Neural progenitor cell (in vitro differentiated cells): ENCODE measurements at places on chromosomes 6 and 20. TPM values are rescaled to one million over a fixed set of nuclear protein-coding genes. Genes with fewer than 3 reads are reported as not detected.

The TDRD6 gene
- 0.09 and 0.15 TPM in 2 replicates for total RNA-seq

The CD24 gene
- total RNA-seq: 330 and 448 TPM in 2 replicates

The CHRNA4 gene
- 0.68 TPM in 1 of 2 replicates, not detected in the other for total RNA-seq

The FAM83C gene
- total RNA-seq: not detected in 2 replicates

The MUC21 gene
- total RNA-seq: not detected in 2 replicates

The MYCT1 gene
- total RNA-seq: not detected in 2 replicates

The RIOK1 gene
- 17.3 and 21.5 TPM in 2 replicates for total RNA-seq

The SLC22A16 gene
- total RNA-seq: not detected in 2 replicates

The PLAGL1 gene
- 5.1 and 5.6 TPM in 2 replicates for total RNA-seq

The FAXC gene
- 13.5 and 23.0 TPM in 2 replicates for total RNA-seq

The REM1 gene
- total RNA-seq: not detected in 2 replicates

The POU3F2 gene
- total RNA-seq: 8.8 and 12.2 TPM in 2 replicates

The TINAG gene
- total RNA-seq: not detected in 2 replicates

The ADGRF1 gene
- total RNA-seq: not detected in 2 replicates

The RSPH9 gene
- total RNA-seq: 0.47 and 1.4 TPM in 2 replicates

The LAMA4 gene
- 0.50 and 0.56 TPM in 2 replicates for total RNA-seq

The RWDD1 gene
- 28.0 and 43.2 TPM in 2 replicates for total RNA-seq

The RIPOR3 gene
- total RNA-seq: 1.2 and 3.7 TPM in 2 replicates

The BNIP5 gene
- not detected in 2 replicates for total RNA-seq

The TUBB2A gene
- total RNA-seq: 57.9 and 117 TPM in 2 replicates

The RSPO4 gene
- total RNA-seq: 0.26 and 1.0 TPM in 2 replicates

The ZSCAN23 gene
- total RNA-seq: 20.4 and 21.3 TPM in 2 replicates

The GMPR gene
- total RNA-seq: not detected in 2 replicates

The FAM184A gene
- total RNA-seq: 9.8 and 24.8 TPM in 2 replicates

The CLVS2 gene
- total RNA-seq: 0.84 and 1.8 TPM in 2 replicates

The ZNF341 gene
- total RNA-seq: 0.82 and 2.5 TPM in 2 replicates

The IL17F gene
- total RNA-seq: not detected in 2 replicates

The ACTL10 gene
- 0.19 TPM in 1 of 2 replicates, not detected in the other for total RNA-seq

The OLIG3 gene
- total RNA-seq: not detected in 2 replicates

The VNN1 gene
- not detected in 2 replicates for total RNA-seq

The NR2E1 gene
- total RNA-seq: 0.25 and 1.0 TPM in 2 replicates

The DST gene
- 225 and 259 TPM in 2 replicates for total RNA-seq

The NRSN1 gene
- total RNA-seq: 0.19 and 0.31 TPM in 2 replicates

The SEL1L2 gene
- total RNA-seq: 0.77 and 2.5 TPM in 2 replicates

The CRISP2 gene
- total RNA-seq: not detected in 2 replicates

The SLC18B1 gene
- 4.2 and 5.1 TPM in 2 replicates for total RNA-seq

The SEMG1 gene
- not detected in 2 replicates for total RNA-seq

The CRIP3 gene
- total RNA-seq: 21.3 and 35.4 TPM in 2 replicates

The IL20RA gene
- not detected in 2 replicates for total RNA-seq

The EYS gene
- total RNA-seq: 0.03 TPM in 1 of 2 replicates, not detected in the other

The MAN1A1 gene
- 4.0 and 5.2 TPM in 2 replicates for total RNA-seq

The METTL24 gene
- 3.2 and 4.5 TPM in 2 replicates for total RNA-seq

The RNF182 gene
- 10.3 and 15.3 TPM in 2 replicates for total RNA-seq

The BMP2 gene
- 7.2 and 7.3 TPM in 2 replicates for total RNA-seq

The SHLD1 gene
- total RNA-seq: 5.1 and 9.0 TPM in 2 replicates

The SCAF8 gene
- total RNA-seq: 54.9 and 62.1 TPM in 2 replicates

The MOCS1 gene
- total RNA-seq: 11.3 and 17.9 TPM in 2 replicates

The BPI gene
- not detected in 2 replicates for total RNA-seq

The SLC22A1 gene
- 0.22 TPM in 1 of 2 replicates, not detected in the other for total RNA-seq

The C6orf89 gene
- 17.8 and 21.2 TPM in 2 replicates for total RNA-seq

The TMC2 gene
- not detected in 2 replicates for total RNA-seq

The DAAM2 gene
- 2.1 and 3.2 TPM in 2 replicates for total RNA-seq

The NINL gene
- 21.5 and 32.2 TPM in 2 replicates for total RNA-seq

The MBOAT1 gene
- total RNA-seq: 0.45 and 1.1 TPM in 2 replicates
